ENCODE measurements at places on chromosomes 4 and X. TPM values are rescaled to one million over a fixed set of nuclear protein-coding genes. Genes with fewer than 3 reads are reported as not detected.

Gene DMRTC1
- total RNA-seq, result 1.2 TPM

Gene TLR7
- total RNA-seq, result 1.1 TPM

Gene GPR119
- not detected for total RNA-seq

Gene PARM1
- total RNA-seq, result 47.4 TPM

Gene BEND2
- total RNA-seq, result 0.27 TPM

Gene XPNPEP2
- 2.7 TPM for total RNA-seq

Gene CFP
- total RNA-seq, result 5.2 TPM

Gene NLGN4X
- 39.9 TPM for total RNA-seq

Gene AMOT
- 30.5 TPM for total RNA-seq

Gene NSUN7
- 10.5 TPM for total RNA-seq

Gene GPRASP1
- 33.8 TPM for total RNA-seq

Gene SERPINA7
- total RNA-seq, result not detected

Gene FRMPD3
- total RNA-seq, result 1.2 TPM

Gene CYBB
- 12.6 TPM for total RNA-seq

Gene PRDM8
- 50.3 TPM for total RNA-seq

Gene CHRDL1
- total RNA-seq, result 36.6 TPM

Gene MAGEA8
- not detected for total RNA-seq

All from camera-type eye (tissue), 1 donor.